ENCODE measurements at places on chromosomes 12 and 14. TPM values are rescaled to one million over a fixed set of nuclear protein-coding genes. Genes with fewer than 3 reads are reported as not detected.

Gene KSR2
- total RNA-seq = not detected

Gene KRT79
- not detected for total RNA-seq

Gene SMIM41
- total RNA-seq = 0.37 TPM

Gene MMP17
- 28.1 TPM for total RNA-seq

Gene FZD10
- total RNA-seq = under 0.01 TPM

Gene TEX22
- 0.11 TPM for total RNA-seq

Data from uterine smooth muscle cell (primary cell).